ENCODE measurements at places on chromosomes 6 and 20.

GRCh38 chr6:120274547-120274946 lies 925.0 kb upstream of the MAN1A1 start:
- DNase-seq: no peak

- no peak for DNase-seq
Observed at GRCh38 chr20:40687384-40688128, 1.5 kb downstream of the MAFB start.

- no peak for DNase-seq
Observed at GRCh38 chr6:43762966-43763695, 6.9 kb upstream of the VEGFA start.

- no peak for DNase-seq
Observed at GRCh38 chr6:162621246-162621645, 106.3 kb downstream of the PRKN start.

DNA sequence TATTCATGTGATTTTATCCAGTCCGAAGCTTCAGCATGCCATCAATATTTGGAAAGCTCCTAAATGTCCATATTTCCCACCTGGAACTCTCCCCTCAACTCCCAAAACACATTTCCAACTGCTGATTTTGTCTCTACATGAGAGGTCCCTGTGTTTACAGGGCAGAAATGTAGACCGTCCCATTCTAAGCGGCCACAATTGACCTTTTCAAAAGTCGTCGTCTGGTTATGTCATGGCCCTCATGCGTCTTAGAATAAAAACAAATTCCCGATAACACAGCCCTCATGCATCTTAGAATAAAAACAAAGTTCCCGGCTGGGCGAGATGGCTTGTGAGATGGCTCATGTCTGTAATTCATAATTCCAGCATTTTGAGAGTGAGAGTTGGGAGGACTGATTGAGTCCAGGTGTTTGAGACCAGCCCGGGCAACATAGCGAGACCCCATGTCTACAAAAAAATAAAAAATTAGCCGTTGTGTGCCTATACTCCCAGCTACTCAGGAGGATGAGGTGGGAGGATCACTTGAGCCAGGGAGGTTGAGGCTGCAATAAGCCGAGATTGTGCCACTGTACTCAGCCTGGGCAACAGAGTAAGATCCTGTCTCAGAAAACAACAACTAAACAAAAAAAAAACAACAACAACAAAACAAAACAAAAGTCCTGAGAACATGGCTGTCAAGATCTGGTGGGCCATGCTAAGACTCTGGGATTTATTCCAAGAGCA lies 6.4 kb upstream of the ZNF217 start:
- DNase-seq: no peak

DNA sequence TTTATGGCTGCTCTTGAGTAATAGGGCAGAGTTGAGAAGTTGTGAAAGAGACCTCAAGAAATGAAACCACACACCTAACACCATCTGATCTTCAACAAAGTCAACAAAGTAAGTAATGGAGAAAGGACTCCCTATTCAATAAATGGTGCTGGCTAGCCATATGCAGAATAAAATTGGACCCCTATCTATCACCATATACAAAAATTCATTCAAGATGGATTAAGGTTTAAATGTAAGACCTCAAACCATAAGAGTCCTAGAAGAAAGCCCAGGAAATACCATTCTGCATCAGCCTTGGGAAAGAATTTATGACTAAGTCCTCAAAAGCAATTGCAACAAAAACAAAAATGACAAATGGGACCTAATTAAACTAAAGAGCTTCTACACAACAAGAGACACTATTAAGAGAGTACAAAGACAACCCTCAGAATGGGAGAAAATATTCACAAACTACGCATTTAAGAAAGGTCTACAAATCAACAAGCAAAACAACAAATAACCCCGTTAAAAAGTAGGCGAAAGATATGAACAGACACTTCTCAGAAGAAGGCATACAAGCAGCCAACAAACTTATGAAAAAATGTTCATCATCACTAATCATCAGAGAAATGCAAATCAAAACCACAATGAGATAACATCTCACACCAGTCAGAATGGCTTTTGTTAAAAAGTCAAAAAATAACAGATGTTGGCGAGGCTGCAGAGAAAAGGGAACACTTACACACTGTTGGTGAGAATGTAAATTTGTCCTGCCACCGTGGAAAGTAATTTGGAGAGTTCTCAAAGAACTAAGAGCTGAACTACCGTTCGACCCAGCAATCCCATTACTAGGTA lies 4.0 kb downstream of the MAP3K5 start:
- DNase-seq: peak; percentile 45

GRCh38 chr6:104541411-104541810 lies 318.3 kb downstream of the HACE1 start:
- no peak for DNase-seq

Measured in HS-27A (cell line).